Activated CD8-positive, alpha-beta memory T cell treated with anti-CD3 and anti-CD28 coated beads for 1 hour (primary cell): ENCODE measurements at places on chromosomes 4 and X.

- DNase-seq: no peak
These were observed 20.4 kb upstream of the TBC1D9 start for GRCh38 chr4:140776556-140776955.

- no peak for DNase-seq
These were observed 973.3 kb upstream of the FTHL17 start for GRCh38 chrX:32045149-32045548.

DNA sequence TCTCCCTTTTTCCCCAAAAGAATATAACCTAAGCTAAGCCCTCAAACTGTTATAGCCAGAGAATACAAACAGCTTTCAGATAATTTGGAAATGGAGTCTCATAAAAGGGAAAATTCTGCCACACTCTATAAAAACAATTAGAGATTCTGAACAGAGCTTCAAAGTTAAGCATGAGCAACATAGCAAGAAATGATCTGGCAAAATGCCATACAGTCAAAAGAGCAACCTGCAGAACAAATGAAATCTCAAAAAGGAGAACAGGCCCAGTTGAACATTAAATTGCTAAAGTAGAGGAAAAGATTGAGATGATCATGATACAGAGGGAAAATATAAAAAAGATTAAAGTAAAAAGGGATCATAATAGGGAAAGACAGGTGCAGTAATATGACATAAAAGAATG, 250.5 kb downstream of the TLL1 start:
- no peak for DNase-seq

- DNase-seq: no peak
These were observed 77.2 kb upstream of the IL1RAPL2 start for GRCh38 chrX:104488811-104489210.

- no peak for DNase-seq
These were observed 112.5 kb upstream of the FRG1 start for GRCh38 chr4:189828081-189828697.

GRCh38 chrX:11953615-11954014, 184.7 kb upstream of the FRMPD4 start:
- DNase-seq: no peak

GRCh38 chr4:13905543-13905942, 278.0 kb upstream of the BOD1L1 start:
- no peak for DNase-seq

- DNase-seq: no peak
These were observed 75.7 kb downstream of the CPEB2 start for GRCh38 chr4:15077969-15078368.

DNA sequence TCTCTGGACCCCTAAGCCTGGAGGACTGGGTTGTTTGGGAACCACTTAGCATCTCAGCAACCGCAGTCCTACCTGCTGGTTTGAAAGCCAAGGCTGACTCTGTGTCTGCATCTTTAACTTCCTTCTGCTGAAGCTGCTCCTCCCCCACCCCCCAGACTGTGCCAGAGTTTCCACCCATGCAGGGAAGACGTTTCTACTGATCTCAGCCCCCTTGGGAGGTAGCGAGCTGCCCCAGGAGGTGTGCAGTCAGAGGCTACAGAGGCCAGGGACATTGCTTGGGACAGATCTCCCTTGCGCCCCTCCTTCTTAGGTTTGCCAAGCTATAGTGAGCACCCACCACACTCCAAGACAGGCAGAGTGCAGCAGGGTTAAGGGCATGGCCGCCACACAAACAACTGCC, 4.7 kb upstream of the FATE1 start:
- DNase-seq: no peak

DNA sequence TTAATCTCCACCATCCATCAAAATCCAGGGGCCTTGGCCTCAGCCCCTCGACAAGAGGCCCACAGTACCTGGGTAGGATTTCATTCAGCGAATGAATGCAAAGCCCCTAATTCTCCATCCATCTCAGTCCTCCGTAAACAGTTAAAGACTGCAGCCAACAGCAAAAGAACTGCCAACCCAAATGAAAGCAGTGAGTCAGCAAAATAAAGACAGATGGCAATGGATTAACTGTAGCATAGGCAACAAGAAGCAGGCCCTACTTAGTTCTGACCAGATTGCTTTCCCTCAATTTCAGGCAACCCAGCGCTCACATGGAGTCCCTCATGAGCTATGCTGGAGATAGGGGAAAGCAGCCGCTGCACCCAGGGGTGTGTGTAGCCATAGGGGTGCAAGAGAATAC, 21.4 kb downstream of the PLAC1 start:
- no peak for DNase-seq

DNA sequence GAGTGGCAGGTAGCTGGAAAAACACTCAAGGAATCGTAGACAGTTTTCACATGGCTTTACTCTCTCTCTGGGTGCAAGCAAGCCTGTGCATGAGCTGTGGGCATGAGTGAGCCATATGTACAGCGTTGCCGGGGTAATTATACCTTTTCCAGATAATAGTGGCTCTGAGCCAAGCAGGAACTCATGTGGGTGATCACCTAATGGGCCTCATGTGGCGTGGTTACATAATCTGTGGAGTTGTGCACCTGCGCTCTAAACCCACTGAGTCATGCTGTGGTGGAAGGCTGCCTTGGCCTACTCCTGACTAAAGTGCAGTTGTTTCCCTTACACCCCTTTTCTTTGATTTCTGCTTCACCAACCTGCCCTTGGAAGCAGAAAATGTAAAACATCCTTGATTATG, 1564.5 kb upstream of the PCDH10 start:
- no peak for DNase-seq

DNA sequence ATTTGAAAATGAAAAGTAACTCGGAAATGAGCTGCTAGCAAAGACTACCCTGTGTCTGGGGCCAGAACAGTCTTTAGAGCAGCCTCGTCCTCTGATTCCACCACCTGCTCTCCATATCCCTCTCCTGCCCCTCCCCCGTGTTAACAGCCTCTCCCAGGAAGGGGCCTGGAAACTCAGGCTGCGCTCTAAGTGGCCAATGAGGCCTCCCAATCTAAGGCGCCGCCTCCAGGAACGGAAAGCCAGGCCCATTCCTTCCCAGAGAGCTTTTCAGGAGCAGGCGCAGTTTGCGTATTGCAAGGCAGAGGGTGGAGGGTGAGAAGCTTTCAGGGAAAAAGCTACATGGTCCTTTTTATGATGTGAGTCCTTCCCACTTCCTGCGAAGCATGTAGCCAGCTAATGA, 31.2 kb downstream of the RS1 start:
- no peak for DNase-seq

GRCh38 chr4:26858947-26859401, 1.7 kb upstream of the STIM2 start:
- no peak for DNase-seq

DNA sequence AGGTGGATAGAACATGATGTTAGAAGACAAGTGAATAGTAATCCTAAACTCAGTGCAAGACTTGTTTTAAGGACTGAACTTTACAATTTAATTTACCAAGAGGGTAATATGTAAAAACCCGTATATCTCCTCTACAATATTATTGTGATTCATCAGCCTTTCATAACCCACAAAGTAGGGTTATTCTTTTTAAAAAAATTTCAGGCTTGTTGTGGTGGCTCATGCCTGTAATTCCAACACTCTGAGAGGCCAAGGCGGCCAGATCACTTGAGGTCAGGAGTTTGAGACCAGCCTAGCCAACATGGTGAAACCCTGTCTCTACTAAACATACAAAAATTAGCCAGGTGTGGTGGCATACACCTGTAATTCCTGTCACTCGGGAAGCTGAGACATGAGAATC, 7.2 kb downstream of the IBSP start:
- no peak for DNase-seq

DNA sequence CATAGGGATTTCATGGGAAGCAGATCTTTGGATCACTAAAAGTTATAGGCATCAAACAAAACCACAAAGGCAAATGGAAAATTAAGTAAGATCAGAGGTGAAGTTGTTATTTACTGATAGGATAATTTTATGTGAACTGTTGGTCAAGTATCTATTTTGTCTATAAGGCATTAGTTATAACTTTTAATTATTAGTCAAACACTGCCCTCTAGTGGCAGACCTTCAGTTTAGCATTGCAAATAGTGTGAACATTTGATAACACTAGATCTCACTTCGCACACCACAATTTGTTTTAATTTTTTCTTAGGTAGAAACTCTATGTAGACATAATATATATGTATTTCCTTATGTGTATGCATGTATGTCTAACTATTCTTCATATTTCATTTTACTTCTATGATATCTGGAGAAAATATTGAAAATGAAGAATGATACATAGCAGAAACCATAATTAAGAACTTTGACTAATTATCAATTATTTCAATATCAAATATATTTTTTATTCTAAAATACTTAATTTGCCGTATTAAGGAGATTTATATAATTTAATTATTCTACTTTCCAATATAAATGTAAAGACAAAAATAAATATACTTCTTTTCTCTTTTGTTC, 214.5 kb upstream of the TACR3 start:
- no peak for DNase-seq

- DNase-seq: no peak
These were observed 215.5 kb downstream of the APBB2 start for GRCh38 chr4:40998675-40999358.

- no peak for DNase-seq
These were observed 34.6 kb downstream of the BCLAF3 start for GRCh38 chrX:19956306-19956705.

DNA sequence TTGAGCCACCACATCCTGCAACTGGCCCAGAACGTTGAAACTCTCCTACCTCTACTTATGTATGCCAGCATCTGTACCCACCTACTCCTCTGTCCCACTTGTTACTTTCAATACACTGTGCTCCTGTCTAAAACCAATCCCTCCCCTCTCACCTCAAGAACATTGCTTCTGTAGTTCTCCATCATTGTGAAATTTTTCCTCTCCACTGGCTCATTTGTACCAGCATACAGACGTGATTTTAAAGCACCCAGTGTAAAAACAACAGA, 25.5 kb upstream of the USO1 start:
- no peak for DNase-seq

GRCh38 chrX:35711281-35711680, 86.9 kb upstream of the MAGEB16 start:
- DNase-seq: no peak

DNA sequence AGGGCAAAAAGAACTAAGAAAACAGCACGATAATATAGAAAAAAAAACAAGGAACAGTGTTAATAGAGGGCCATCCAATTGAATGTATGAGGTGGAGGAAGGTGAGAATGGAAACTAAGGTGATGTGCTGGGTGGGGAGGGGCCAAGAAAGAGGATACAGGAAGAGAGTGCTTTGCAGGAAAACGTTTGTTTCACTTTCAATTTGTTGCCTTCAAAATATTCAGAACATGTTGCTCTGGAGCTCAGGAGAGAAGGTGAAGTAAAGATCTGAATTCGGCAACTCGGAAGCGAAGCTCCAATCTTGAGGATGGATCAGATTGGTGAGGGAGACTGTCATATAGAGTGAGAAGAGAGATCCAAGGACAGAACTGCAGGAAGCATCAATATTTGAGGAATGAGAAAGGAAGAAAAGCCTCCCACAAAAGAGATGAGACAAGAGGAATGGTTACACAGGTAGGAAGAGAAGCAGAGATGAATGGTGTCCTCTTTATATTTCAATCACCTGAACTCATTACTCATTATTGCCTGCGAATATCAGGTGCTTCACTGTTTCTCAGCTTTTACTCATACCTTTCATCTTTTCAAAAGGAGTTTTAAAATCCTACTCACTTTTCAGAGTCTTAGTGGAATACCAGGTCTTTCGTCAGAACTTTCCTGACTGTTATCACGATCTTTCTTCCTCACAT, 14.7 kb upstream of the SEC24D start:
- DNase-seq: no peak

DNA sequence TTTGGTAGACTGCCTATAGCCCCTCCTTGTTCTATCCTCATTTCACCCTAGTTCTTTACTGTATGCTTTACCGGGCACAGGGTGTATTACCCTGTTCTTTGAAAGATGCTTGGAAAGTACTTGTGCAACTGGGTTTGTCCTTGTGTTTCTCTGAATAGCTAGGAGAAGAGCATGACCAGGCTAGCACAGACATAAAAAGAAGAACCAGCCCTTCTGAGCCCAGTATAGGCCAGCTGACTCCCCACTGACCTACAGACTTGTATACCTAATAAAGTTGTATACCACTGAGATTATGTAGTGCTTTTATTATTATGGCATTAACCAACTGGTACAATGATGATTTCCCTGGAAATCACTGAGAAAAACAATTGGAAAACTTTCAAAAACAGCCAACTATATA, 15.0 kb downstream of the CFI start:
- DNase-seq: no peak

DNA sequence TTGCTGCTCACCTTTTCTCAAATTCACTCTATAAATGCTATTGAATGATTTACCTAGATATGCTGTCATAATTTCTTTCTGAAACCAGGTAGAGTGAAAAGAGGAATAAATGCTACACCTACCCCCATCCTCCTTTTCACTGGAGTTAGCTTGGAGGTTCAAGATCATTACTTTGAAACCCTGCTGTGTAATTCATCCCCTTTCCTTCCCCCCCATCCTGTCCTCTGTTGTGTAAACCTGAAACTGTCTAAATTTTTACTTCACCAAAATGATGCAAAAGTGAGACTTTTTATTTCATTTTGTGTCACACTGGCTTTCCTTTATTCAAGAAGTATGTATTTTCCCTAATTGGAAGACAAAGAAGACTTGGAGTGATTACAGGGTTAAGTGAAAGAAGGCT, 5.4 kb downstream of the ZCCHC18 start:
- no peak for DNase-seq

DNA sequence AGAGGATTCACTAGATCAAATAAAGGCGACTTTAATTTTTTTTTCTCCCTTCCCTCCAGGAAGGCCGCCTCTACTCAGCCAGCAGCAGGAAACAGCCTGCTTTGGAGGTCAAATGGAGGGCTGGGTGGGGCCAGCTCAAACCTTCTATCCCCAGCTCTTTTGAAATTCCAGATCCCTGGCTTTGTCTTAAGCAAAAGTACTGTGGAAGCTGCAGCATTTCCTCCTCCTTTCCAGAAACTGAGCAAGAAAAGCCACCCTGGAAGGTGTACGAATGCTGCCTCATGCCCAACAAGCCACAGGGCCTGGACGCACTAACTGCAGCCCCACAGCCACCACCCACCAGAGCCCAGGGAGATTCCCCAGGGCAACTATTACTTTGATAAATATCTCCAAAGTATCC, 55.1 kb upstream of the ZCCHC13 start:
- no peak for DNase-seq

- DNase-seq: no peak
These were observed 78.1 kb downstream of the BMP15 start for GRCh38 chrX:50988649-50989048.
